ENCODE measurements at places on chromosomes 13 and 19.
A peak's percentile ranks its signal among the peaks of the same experiment; 100 is the strongest.

DNA sequence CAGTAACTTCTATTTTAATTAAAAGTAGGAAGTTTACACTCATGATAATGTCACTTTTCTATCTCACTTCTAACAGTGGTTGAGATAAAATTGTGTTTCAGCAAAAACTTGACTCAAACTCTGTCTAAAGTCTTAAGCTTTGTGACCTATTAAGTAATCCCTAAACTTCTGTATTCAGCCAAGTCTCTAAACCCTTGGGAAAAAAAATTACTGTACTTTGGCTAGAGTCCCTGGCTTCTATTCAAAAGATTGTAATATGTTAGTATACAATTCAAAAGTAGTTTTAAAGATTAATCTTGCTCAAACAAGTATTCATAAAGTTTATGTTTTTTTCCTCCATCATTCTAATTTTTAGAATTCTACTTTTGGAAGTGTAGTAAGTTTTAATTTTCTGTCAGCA lies 1248.8 kb downstream of the UQCRFS1 start:
- DNase-seq = no peak

GRCh38 chr13:102698649-102698980 lies 3.8 kb upstream of the METTL21C start:
- DNase-seq = no peak

- no peak for DNase-seq
These were observed 6.9 kb upstream of the CDK8 start for GRCh38 chr13:26247011-26247410.

- DNase-seq = no peak
These were observed 10.8 kb downstream of the SLC35E1 start for GRCh38 chr19:16561382-16561781.

- DNase-seq = no peak
These were observed 373.7 kb downstream of the DNAJC15 start for GRCh38 chr13:43397111-43397510.

DNA sequence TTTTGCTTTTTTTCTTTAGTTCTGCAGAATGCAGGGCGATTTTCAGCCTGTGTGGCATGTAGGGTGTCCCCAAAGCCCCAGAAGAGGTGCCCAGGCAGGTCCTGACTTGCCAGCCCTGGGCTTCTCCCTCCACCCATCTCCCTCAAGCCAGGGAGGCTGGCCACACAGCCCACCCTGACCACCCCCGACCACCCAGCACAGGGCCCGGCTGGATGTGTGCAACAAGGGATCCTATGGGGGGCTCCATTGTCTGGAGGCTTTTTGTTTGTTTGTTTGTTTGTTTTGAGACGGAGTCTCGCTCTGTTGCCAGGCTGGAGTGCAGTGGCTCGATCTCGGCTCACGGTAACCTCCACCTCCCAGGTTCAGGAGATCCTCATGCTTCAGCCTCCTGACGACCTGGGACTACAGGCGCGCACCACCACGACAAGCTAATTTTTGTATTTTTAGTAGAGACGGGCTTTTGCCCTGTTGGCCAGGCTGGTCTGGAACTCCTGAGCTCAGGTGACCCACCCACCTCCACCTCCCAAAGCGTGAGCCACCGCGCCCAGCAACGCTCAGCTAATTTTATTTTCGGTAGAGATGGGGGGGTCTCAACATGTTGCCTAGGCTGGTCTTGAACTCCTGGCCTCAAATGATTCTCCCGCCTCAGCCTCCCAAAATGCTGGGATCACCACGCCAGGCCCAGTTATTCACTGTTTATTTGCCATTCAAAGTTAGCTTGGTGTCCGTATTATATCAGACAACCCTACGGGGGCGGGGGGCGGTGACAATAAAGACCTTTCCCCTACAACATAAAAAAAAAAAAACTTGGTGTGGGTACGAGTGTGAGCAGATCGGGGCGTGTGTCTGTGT lies 7.8 kb upstream of the MKNK2 start:
- no peak for DNase-seq

DNA sequence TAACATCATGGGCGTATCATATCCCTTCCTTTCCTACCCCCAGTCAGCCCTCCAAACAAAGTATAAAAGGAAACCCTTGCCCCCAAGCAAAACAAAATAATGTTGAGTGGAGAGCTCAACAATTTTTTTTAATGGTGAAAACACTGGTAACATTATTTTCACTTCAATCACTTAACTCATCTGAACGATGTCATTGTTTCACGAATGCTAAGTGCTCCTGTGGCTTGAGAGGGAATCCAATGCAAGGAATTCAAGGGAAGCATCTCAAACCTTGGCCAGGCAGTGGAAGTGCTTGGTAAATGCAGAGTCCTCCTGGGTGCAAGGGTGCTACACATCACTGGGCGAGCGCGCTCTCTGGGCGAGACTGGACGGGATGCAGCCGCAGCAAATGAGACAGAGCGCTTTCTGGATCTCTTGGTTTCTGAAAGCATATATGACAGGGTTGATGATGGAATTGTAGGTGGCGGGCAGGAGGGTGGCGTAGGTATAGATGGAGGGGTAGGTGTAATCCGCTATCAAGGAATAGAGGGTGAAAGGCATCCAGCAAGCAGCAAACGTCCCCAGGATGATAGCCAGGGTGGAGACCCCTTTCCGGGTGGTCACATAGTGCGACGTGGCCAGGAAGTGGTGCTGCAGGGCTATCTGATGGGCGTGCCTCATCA lies 2.0 kb downstream of the GPR12 start:
- peak; percentile 22 for DNase-seq

- no peak for DNase-seq
These were observed 42.2 kb upstream of the TEX29 start for GRCh38 chr13:111278258-111278657.

GRCh38 chr13:91572439-91572838 lies 174.0 kb downstream of the GPC5 start:
- no peak for DNase-seq

- no peak for DNase-seq
These were observed 99.0 kb downstream of the MYO16 start for GRCh38 chr13:108728370-108728769.

DNA sequence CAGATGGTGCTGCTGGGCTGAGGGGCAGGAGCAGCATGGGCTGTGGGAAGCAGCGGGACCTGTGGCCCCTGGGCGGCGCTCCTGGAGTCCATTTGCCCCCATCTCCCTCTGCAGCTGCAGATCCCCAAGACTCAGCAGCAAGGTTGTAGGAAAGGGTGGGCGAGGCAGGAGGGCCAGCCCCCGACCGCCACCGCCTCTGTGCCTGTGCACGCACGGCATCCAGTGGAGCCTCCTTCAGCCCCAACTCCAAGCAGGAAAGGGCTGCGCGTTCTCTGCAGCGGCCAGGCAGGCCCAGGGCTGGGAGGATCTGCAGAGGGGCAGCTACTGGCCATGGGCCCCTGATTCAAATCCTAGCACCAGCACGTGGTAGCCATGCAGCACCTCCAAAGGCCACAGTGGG lies 20.8 kb downstream of the DPF1 start:
- DNase-seq = no peak

DNA sequence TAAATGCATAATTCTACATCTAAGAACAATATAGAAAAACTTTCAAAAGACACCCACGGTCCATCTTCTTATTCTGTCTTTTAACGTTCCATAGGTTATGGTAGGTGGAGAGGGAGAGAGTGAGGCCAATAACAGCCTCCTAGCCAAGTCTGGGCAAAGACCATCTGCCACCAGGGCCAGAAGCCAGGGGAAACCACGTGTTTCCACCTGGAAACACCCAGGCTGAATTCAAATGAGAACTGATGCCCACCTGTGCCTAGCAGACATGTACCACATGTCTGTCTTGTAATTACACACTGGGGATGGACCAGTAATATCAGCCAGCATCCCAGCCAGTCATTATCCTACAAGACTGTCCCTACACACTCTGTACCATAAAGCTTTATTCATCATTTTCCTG lies 1573.1 kb downstream of the EFNB2 start:
- DNase-seq = no peak

DNA sequence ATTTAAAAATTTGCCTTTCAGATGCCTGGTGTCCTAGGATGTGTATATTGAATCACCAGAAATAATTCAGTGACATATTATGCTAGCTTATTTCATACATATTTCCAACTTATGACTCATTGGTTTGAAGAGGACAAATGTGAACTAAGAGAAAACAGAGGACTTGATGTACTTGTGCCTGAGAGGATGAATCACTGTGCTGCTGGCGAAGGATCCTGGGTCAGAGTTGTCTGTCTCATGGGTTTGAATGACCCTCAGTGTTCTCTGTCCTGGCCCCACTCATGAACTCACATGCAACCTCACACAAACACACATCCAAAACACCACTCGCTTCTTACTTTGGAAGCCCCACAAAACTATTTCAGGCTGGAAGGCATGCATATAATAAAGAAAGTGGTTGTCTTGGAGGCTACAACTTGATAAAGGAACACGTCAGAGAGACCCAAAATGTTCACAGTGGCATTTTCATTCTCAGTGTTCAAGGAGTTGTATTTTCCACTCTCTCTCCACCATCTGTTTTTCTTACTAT lies 129.0 kb upstream of the SPRY2 start:
- DNase-seq = peak; percentile 90

DNA sequence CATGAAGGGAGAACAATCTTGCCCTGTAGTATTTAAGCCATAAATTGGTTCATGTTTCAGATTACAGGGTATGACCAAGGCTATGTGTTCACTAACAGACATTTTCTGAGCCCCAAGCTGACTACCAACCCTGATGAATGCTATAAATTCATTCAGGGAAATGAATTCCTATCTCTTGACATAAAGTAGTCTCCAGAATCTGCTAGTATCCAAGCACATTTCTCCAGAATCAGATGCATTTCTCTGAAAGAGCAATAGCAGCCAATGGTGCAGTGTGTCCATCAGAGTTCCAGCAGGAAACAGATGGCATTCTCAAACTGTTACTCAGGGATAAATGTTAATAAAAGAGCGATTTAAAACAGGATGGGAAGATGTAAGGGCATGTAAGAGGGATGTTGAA lies 226.4 kb downstream of the COG6 start:
- DNase-seq = no peak

DNA sequence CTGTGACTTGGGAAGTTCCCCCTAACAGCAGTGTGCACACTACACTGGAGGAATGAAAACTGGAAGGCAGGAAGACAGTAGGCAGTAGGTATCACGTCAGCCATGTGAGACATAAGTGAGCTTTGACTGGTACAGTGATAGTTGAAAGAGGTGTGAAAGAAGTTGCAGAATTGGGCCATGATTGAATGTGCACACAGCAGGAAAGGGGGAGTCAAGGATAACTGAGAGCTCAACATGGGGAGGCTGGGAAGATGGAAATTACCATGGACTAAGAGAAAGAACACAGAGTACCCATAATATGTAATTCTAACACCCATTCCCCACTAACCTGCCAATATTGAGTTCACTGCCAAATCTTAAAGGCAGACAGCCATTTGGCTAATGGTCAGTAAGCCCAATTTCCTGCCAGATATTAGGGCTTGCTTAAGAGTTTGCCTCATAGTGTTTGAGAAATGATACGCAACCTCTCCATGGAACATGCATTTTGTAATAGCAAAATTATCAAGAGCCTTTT lies 321.7 kb downstream of the DCT start:
- DNase-seq = no peak

- DNase-seq = no peak
These were observed 1.3 kb upstream of the TEX30 start for GRCh38 chr13:102774591-102775520.

GRCh38 chr13:84873951-84874350 lies 925.3 kb downstream of the SLITRK6 start:
- DNase-seq = no peak

GRCh38 chr19:50203281-50204080 lies at the start of gene MYH14:
Gene MYH14, plus strand, starts transcription at chr19:50203622. Its CDS starts 6,744 bp downstream, at chr19:50210366.
- peak; percentile 98 for DNase-seq

DNA sequence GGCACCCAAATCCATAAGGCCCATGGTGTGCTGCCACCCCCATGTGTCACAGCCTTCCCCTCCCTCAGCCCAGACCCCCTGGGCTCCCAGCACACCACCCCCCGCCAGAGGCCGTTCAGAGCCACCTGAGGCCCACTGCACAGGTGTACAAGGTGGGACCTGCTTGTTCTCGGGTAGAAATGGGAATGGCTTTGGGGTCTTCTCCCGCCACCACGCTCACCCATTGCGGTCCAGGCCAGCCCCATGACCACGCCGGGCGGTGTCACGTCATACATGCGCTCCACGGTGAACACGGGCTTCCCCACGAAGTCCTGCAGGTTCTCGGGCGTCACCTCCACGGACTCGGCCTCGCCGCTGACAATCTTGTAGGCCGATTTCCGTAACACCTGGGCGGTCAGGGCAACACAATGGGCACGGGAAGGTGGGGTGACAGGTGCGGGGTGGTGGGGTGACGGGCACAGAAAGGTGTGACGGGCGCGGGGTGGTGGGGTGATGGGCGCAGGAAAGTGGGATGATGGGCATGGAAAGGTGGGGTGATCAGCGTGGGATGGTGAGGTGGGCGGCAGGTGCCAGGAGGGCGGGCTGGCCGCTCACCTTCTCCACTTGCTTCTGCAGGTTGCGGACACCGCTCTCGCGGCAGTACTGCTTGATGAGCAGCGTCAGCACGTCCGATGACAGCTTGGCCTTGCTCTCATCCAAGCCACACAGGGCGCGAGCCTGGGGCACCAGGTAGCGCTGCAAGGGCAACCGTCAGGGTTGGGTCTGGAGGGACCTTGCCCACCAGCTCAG lies 4.3 kb downstream of the RPL36 start:
- no peak for DNase-seq

DNA sequence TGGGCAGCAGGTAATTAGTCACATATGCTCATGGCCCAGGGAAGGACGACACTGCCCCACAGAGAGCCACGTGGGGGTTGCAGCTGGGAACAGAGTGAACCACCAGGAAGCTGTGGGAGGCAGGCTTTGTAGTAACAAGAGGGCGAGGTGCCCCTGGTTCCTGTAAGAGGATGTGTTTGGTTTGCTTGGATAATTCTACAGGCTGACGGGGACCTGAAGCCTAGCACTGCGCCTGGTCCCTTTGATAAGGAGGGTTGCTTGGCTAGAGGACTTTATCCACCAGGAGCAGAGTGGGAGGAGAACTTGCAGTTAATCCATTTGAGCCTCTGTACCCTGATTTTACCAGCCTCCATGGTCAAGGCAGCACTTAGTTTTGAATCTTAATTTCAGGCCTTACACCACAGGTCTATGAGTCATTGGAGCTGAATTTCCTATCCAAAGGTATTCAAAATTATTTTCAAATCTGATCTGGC lies 67.4 kb upstream of the CLDN10 start:
- no peak for DNase-seq

- DNase-seq = no peak
These were observed 747.2 kb downstream of the DIAPH3 start for GRCh38 chr13:59416561-59416960.

DNA sequence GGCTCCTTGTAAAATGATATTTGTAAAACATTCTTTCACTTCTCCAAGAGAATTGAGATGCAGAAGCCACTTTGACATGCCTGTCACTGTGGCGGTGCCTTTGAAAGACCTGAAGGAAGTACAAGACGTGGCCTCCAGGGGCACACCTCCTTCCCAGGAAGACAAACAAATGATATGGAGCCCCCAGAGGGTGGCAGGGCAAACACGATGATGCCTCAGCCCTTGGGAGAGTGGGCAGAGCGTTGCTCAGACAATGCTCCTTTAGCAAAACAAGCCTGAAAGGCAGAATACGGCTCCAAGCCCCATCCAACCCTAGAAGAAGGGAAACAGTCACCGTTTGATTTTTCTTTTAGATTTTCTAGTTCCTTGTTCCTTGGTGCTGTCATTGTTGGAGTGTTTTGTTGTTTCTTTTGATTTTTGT lies 9.2 kb upstream of the ATP12A start:
- peak; percentile 45 for DNase-seq

- DNase-seq = no peak
These were observed 931 bp downstream of the USP12 start for GRCh38 chr13:27170516-27171243.
